ENCODE measurements at places on chromosomes 3 and 15.

- no peak for DNase-seq
Measured at GRCh38 chr15:74795966-74796625, 14.2 kb downstream of the CSK start.

DNA sequence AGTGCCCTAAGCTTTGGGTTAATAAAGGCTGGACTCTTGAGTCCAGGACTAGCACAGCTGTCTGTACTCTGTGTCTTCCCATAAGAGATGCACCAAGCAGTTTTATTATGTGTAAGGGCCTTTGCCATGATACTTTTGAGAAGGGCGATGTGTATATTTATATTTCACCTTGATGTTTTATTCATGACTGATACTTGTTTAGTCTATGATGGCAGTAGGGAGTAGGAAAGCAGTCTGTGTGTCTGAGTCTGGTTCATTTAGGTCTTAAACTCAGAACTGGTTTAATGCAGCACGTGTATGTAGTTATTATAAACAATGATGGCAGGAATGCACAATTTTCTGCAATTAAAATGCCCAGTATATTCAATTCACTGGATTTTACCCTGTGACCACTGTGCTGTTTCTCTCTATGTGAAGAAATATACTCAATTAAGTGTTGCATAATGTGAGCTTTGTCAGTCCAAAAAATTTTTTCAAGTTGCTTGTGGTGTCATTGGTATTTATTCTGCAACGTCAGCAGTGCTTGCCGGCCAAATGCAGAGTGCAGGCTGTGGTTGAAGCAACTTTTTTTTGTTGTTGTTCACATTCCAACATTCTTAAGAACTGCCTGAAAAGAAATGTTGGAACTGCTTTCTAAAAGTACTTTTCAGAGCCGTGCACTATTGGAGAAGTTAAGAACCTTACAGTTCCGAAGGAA lies 423.7 kb upstream of the SEMA6D start:
- DNase-seq: peak; percentile 75

DNA sequence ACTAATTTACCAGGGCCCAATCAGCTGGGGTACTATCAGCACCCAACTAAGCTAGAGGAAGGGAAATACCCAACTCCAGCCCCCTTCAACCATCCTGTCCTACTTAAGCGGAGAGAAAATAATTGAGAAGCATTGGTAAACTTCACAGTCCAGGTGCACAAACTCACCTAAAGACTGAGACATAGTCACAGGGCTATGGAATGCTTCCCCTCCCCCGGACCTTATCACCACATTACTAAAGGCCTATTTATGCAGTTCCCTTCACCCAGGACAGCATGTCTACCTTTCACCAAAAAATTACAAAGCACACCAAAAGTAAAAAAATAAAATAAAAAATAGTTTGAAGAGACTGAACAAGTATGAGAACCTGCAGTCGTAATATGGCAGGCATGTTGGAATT lies 47.9 kb downstream of the HOMER2 start:
- DNase-seq: no peak

- peak; percentile 91 for DNase-seq
Measured at GRCh38 chr15:36778531-36778930, 199.1 kb downstream of the CDIN1 start.

- no peak for DNase-seq
Measured at GRCh38 chr15:68572309-68572708, 6.5 kb upstream of the CORO2B start.

DNA sequence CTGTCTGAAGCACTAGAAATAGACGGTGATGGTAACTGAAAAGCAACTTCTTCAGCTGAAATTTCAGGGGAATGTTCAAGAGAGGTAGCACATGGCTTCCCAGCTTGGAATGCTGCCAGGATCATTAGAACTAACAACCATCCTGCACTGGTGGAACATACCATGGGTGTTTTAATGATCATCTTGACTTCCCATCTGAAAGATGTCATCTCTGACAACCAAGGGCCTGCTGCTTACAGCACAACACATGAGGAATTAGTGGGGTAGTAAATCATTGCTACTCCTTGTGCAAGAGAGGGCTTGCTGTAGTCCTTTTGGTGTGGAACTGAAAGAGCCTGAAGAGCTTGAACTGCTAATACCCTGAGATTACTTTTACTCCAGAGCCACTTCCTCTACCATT lies 853.7 kb downstream of the MCTP2 start:
- no peak for DNase-seq

DNA sequence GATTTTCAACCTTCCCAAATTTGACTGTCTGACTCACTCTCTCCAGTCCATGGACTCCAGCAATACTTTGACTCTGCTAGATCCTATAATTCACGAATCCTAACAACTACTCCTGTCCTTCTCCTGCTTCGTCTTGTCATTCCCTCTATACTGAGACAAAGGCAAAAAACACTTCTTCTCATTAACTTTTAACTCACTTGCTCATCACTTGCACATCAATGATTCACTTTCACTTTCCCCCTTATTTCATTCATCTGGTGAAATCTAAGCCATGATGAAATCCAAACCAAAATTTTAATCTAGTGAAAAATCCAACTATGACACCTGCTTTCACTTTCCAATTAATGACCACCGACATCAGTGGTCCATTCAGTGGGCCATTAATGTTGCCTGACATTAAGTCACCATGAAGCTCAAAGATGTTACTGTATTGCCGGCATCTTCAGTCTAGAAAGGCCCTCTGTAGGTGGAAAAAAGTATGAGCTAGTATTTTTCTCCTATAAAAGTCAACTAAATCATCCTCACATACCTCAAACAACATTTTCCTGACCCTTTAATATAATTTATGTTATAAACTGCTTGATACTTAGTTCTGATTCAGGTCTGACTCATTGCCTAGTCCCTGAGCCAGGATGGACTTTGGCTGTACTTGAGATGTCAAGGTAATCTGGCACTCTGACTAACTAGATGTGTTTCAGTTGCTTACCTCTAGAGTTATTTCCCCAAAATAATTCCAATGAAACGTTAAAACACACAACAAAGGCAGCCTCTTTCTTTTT lies 158.6 kb downstream of the CNTN6 start:
- no peak for DNase-seq

GRCh38 chr15:99631255-99631654 lies 65.5 kb downstream of the MEF2A start:
- DNase-seq: no peak

- no peak for DNase-seq
Measured at GRCh38 chr15:55618387-55618786, 30.2 kb upstream of the PYGO1 start.

DNA sequence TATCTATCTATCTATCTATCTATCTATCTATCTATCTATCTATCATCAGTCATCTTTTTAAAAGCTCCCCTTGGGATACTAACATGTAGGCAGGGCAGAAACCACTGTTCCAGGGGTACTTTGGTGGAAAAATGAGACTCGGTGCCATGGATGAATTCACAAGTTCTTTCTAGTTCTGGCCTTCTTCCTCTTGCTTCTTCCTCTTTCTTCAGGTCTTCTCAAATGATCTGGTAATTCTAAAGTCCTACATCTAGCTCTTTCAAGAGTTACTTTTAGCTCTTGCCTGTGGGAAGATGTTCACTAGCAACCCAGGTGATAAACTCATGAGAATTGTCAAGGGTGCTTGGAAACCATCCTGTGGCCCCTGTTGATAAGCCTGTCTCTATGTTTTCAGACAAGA lies 168.5 kb upstream of the TBC1D5 start:
- DNase-seq: no peak

GRCh38 chr3:185549122-185549521 lies 3.3 kb downstream of the LIPH start:
- peak; percentile 98 for DNase-seq

All from HFFc6 (cell line).